ENCODE measurements at places on chromosomes 7 and 10.

DNA sequence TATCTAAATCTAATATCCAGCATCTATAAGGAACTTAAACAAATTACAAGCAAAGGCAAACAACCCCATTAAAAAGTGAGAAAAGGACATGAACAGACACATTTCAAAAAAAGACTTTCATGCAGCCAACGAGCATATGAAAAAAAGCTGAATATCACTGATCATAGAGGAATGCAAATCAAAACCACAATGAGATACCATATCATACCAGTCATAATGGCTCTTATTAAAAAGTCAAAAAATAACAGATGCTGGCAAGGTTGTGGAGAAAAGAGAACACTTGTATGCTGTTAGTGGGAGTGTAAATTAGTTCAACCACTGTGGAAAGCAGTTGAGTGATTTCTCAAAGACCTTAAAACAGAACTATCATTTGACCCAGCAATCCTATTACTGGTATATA lies 334.4 kb upstream of the CACNA2D1 start:
- DNase-seq: no peak

GRCh38 chr10:123858077-123858681 lies 33.4 kb downstream of the CPXM2 start:
- no peak for DNase-seq

DNA sequence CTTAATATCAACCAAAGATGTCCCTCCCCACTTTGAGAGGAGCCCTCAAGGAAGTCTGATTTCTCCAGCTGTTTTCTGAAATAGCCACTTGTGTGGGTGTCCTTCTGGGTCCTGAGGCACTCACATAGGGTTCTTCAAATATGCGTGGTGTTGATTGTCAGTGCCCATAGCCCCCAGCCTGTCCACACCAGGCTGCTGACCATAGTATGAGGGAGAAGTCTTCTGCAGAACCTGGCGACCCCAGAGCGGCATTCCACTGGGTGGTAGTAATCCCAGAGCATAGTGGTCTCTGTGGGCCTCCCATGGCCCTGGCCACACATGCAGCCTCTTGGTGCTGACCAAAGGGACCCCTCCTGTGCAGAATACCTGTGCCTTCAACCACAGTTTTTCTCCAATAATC lies 82.7 kb upstream of the MACROH2A2 start:
- no peak for DNase-seq

- DNase-seq: no peak
Observed at GRCh38 chr10:132846631-132847415, 60.9 kb upstream of the NKX6-2 start.

DNA sequence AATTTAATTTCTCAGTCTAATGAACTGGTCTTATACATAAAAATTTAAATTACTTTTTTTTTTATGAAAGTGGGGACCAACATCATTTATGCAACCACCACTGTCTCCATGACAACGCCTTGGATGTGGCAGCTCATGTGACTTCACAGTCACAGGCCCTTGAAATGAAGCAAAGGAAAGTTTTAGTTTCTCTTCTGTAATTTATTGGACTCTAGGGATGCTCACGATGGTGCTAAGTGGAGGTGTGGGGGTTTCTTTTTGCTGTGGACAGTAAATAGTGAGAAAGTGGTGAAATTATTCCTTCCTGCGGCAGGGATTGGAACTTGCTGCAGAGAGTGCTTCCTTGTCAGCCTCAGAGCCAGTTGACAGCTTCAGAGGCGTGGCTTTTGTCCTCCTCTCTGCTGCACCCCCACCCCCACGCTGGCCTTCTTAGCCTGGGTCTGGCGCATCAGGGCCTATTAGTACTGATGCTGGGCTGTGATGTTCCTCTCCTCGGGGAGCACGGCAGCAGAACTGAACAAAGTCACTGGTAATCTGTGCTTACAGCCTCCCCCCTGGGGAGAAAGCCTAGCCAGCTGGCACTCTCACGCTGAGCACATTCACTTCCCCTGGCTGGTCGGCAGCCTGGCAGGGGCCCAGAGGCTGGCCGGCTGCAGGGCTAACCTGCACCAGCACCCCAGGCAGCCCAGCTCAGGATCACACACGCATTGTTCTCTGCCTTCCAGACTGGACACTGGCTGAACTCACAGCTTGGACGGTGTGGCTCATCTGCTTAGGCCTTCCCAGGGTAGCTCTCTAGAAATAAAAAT lies 517.5 kb upstream of the GALNT17 start:
- peak; percentile 57 for DNase-seq

DNA sequence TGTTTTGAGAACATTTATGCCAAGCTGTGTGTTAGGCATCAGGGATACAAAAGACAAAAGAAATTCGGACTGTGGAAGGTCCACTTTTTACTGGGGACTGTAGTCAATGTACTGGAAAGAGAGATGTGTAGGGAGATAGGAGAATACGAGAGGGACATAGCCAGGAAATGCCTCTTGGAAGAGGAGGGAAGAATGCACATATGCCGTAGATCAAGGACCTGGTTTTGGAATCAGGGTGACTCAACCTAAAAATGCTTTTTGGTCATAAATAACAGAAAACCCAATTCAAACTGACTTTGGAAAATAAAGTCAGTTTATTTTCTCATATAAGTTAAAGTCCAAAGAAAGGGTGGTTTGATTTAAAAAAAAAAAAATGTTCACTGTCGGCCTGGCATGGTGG lies 140.3 kb upstream of the TCF7L2 start:
- no peak for DNase-seq
